ENCODE measurements at places on chromosomes 3 and 15.

DNA sequence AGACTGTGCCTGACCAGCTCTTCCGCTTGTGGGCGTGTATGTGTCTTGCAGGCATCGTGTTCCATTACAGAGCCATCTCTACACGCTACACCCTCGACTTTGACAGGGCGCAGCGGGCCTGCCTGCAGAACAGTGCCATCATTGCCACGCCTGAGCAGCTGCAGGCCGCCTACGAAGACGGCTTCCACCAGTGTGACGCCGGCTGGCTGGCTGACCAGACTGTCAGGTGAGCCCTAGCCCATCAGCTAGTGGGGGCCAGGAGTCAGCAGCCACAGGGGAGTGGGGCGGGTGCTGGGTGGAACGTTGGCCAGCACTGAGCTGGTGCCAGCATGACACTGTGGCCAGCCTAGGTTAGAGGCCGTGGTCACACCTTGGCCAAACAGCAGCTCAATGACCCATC is 36.7 kb downstream of the ACAN start:
- DNase-seq = no peak

GRCh38 chr3:105406268-105406667 is 39.6 kb downstream of the ALCAM start:
- DNase-seq = no peak

GRCh38 chr15:47374222-47374621 is 343.1 kb upstream of the SEMA6D start:
- no peak for DNase-seq

DNA sequence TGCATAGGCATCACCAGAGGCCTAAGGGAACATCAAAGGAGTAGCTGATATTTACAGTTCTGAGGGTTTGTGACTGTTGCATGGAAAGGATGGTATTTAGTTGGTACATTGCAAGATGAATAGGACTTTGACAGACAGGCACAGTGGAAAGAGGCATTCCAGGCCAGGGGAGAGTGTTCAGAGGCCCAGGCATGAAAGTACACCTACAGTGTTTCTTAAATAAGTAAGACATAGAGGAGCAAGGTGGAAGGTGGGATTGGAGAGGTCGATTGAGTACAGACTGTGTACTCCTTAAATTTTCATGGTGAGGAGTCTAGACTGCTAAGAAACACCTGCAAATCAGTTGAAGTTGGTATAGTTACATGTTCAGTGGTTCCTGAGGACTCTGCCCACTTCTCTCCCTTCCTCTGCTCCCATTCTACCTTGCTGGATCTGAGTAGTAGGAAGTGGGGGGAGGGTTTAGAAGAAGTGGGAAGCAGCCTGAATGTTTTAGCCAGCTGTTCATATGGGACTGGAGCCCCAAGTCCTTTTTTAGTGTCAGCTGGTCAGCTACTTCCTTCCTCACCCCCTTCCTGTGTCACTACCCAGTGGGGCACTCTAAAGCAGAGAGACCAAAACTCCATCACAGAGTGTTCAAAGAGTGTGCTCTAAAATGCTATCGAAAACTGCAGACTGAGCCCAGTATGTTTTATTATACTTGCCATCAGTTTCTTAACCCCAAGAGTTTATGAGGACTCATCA is 14.0 kb downstream of the KLHL18 start:
- no peak for DNase-seq

GRCh38 chr3:38636881-38637280 is 12.6 kb downstream of the SCN5A start:
- DNase-seq = no peak

DNA sequence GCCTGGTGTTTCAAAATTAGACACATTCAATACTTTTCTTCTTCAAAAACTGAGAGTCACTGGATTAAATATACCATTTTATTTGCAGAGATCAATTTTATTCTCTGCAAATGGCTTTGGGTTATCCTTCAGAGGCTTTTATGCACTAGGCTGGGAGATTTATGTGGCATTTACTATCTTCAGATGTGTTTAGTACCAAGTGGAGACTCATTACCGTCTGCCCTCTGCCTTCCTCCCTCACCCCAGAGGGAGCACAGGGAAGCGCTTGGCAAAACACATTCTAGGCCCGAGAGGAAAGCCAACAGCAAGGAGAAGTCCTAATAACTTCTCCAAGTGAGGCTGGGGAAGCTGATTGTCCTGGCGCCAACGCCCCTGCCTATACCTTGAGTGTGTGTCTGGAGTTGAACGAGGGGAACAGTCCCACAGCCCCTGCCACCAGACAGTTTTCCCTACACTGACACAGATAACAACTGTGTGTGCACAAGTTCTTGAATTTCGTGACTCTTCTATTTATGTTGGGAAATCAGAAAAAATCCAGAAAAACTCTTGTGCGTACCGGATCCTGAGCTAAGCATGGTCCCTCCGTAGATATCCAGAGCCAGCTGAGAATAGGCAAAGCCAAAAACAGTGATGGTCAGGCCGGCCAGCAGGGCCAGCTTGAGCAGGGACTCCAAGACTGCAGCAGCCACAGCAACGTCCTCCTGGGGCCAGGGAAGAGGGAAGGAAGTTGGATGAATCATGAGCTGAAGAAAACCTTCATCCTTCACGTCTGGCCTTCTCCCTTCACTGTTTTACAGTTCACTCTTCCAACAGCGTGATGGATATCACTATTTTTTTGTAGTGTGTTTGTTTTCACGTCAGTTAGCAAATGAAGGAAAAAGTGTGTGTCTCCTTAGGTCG is 26.6 kb downstream of the RFT1 start:
- DNase-seq = no peak

DNA sequence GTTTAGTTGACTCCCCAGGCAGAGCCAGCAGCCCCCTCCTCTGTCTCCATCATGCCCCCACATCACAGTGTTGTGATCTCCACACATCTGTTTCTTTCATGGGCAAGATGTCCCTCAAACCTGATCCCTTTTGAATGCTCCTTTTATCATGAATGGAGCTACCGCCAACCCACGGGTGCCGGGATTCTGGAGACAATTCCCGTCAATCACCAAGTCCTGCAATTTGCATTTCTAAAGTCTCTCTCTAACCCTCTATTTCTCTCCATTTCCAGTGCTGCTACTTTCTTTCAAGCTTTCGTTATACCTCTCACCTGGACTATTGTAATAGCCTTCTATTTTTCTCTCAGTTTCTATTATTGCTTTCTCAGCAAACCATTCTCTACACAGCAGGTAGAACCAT is 89.7 kb upstream of the CCNL1 start:
- no peak for DNase-seq

GRCh38 chr3:59754456-59755129 is 704.8 kb upstream of the CFAP20DC start:
- DNase-seq = no peak
